AG08395 (cell line): ENCODE measurements at places on chromosomes 6 and 20.

GRCh38 chr20:37418591-37419109 is 72.7 kb downstream of the SRC start:
- DNase-seq, result no peak

DNA sequence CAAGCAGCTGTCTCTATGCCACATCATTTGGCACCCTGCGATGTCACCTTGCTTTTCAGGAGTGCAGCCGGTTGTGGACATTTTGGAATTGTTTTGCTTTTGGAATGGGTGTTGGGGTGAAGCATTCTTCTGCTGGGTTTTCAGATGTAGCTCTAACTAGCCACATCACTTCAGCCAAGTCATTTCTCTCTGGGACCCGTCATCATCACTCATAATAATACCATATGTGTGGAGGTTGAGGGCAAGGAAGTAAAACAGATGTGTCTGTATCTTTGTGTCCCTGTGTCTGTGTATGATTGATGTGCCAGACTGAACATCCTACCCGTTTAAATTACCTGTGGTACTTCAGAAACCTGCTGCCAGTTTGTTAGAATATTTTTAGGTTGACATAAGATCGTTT is 49.5 kb upstream of the TULP4 start:
- DNase-seq, result no peak

- peak; percentile 35 for DNase-seq
These were observed 19.5 kb upstream of the IER3 start for GRCh38 chr6:30763618-30764489.

- no peak for DNase-seq
These were observed 263.7 kb downstream of the ADGB start for GRCh38 chr6:146862508-146862919.

DNA sequence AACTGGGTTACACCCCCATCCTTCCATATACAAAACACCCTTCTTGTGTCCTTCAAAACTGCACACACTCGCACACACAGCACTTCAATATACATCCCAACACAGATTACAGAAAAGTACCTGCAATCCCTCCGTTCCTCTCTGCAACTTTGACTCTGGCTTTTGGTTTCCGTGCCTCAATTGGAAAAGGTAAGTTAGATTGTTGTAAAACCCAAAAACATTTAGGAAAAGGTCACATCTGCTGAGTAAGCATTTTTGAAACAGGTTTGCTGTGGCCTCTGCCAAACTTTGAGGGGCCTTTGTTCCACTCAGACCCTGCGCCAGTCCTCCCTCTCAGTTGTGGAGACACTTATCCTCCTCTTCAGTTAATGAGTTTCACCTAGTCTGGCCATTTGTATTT is 4.2 kb downstream of the NKX2-4 start:
- DNase-seq, result no peak

DNA sequence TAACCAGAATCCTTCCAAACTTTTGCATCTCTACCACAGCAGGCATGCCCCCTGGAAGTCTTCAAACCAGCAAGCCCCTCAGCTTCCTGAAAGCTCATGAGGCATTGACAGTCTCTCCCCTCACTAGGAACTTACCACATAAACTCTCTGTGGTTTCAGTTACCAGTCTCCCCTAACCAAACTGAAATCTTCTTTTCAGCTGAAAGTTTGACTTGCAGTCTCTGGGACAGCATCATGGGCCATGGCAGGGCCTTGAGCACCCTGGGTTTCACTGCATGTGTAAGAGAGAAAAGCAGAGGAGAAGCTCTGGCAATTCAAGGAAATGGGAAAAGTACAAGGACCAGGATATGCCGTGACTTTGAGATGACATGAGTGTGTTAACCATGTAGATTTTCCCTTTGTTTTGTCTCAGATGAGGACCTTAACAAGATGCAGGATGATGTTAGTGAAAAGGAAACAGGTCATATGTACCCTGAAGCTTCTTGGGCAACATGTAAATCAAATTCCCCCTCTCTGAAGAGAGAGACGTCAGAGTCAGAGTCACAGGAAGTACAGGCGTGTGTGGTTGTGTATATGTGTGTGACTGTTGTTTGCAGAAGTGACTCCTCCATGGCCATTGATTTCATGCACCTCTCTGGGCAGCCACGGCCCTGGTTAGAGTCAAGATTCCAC is 106.3 kb downstream of the TNFRSF21 start:
- DNase-seq, result no peak

- DNase-seq, result no peak
These were observed 353.1 kb downstream of the MAFB start for GRCh38 chr20:40335901-40336351.

DNA sequence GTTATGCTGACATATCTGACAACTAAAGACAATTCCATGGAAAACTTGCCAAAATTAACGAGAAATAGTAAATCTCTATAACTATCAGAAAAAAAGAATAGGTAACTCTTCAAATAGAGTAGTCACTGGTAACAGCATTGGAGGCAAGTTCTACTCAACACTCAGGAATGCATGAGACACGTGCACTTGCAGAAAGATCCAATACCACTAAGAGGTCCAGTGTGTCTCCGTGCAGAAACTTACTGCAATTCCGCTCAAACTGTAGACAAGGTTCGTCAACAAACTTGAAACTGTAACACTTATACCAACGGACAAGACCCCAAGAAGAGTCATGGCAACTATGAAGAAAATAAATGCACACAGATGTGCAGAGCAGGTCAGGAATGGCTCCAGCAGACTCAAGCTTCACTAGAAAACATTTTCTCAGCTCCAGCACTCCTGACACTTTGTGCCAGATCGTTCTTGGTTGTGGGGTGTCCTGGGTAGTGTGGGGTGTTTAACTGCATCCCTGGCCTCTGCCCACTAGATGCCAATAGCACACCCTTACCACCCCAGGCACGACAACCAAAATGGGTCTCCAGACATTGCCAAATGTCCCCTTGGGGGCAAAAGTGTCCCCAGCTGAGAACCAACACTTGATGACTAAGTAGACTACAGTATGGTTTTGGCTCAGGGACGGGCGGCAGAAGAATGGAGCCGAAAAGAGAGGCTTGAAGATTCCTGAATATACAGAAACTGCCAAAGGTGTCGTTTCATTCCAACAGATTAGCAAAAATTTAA is 134.8 kb downstream of the DTNBP1 start:
- peak; percentile 21 for DNase-seq

DNA sequence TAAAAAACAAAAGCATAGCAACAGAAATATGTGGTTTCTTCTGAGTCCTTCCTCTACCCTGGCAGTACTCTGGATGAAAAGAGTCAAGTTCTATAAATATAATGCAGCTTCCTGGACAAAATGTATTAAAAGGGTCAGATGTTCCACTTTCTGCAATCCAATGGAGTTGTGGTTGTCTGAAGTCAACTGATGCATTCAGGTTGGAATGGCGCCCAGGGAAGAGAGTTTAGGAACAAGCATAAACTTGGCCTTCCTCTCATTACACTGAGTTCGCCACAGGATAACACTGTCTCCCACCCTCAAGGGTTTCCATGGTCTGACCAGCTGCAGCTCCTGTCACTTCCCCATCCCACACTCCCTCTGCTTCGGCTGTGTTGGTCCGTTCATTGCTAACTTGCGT is 66.4 kb downstream of the PLEKHG1 start:
- no peak for DNase-seq

DNA sequence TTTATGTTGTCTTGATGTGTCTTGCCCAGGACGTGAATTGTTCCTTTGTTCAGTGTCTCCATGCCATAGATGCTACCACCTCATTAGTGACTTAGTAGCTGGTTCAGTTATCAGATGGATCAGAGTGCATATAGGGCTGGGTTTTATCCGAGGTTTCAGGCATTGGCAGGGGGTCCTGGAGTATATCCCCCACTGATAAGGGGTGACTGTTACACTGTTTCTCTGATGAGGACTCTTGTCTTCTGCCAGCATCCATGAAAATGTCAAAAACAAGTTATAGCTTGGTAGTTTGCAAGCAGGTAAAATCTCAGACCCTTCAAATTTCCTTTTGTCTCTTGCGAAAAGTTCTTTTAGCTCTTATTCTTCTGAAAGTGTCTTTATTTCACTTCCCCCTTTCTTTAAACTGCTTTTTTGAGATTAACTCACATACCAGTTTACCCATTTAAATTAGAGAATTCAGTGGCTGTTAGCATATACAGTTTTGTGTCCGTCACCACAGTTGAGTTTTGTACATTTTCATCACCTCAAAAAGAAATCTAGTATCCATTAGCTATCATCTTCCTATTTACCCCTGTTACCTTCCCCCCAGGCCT is 109.2 kb downstream of the CDYL start:
- no peak for DNase-seq

DNA sequence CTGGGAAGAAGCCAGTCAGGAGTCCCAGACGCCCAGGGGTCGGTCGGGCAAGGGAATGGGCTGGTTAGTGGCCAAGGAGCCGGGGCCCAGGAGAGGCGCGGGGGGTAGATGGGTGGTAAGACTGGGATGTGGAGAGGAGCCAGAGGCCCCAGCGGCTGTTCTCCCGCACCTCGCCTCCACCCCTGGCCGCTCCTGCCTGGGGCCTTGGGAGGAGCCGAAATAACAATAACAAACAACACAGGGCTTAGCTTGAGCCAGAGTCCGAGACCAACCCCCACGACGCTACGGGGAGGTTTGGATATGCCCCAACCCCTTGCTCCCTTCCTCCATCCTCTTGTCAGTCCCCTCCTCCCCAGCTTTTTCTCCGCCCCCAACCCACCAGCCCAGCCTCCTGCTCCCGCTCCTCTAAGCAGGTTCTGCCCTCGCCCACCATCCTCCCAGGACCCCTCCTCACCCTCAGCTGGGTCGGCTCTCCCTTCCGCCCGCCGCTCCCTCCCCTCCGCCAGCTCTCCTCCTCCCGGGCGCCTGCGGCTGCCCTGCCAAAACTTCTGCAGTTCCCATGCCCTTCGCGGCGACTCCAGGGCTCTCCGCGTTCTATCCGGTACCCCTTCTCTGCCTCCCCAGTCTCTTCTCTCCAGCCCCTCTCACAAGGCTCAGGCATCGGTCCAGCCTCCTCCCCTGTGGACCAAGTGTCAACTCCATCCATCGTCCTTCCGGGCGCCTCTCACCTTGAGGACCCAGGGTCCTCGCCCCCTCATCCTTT is 1.1 kb downstream of the RNF39 start:
- DNase-seq, result no peak

GRCh38 chr6:31643818-31644454 is 8.5 kb downstream of the BAG6 start:
- DNase-seq, result no peak

- DNase-seq, result no peak
These were observed 8.3 kb downstream of the SEMG2 start for GRCh38 chr20:45229264-45230056.

GRCh38 chr20:4817230-4817671 is 95.5 kb downstream of the PRND start:
- DNase-seq, result peak; percentile 39

GRCh38 chr6:105740946-105741645 is 338.2 kb upstream of the PREP start:
- peak; percentile 55 for DNase-seq

GRCh38 chr6:46012834-46013233 is 2.8 kb downstream of the CLIC5 start:
- DNase-seq, result no peak

- no peak for DNase-seq
These were observed 7.0 kb downstream of the KAT14 start for GRCh38 chr20:18144541-18145099.

DNA sequence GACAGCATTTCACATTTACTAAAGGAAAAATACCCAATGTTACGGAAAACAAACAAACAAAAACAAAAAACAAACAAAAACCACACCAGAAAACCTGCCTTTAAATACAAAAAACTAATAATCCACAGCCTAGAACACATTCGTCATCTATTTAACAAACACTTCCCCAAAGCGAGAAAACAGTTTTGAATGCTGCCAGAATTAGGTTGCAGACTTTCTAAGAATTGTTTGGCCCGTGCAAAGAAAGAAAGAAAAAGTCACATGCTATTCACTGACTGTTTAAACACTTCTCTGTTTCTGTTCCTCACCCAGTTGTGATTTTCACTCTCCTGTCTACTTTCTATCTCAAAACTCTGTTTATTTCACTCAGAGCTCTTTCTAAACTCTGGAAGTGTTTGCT is 52.5 kb downstream of the BCAS1 start:
- DNase-seq, result no peak

GRCh38 chr6:139597771-139598755 is 223.6 kb upstream of the CITED2 start:
- DNase-seq, result peak; percentile 91

- no peak for DNase-seq
These were observed 140.4 kb downstream of the DTNBP1 start for GRCh38 chr6:15522427-15522826.

- DNase-seq, result peak; percentile 46
These were observed 62.4 kb upstream of the TMEM200A start for GRCh38 chr6:130303431-130303830.

DNA sequence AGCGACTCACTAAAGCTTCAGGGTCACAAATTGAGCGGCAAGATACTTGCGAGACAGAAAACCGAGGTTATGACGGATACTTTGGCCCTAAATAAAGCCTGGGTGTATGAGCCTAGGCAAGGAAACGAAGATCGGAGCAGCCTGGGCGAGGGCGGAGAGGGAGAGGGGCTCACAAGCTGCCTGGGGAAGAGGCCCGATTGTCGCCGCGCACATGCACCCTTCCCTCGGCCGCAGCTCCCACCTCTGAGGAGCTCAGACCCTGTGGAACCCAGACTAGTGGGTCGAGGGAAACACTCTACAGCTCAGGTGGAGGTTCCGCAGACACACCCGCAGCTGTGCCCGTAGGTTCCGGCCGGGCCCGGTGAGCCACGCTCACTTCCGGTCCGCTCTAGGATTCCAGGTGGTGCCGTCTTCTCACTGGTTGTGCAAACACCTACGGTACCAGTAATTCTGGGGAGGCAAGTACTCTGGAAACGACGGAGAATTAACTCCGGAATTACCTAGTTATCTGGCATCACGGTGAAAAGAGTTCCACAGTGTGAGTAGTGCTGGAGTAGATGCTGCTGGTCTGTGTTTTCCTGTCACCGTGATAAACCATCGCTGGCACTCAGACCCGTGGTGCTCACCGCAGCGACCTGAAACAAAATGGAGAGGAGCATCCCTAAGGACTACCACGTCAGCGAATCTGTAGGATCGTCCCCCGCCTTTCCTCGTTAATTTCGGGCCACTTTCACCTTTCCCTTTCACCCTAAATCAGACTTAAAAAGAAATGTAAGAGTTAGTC is 61.5 kb downstream of the GPX5 start:
- peak; percentile 14 for DNase-seq

GRCh38 chr6:119170447-119171087 is 92.1 kb upstream of the FAM184A start:
- DNase-seq, result no peak

DNA sequence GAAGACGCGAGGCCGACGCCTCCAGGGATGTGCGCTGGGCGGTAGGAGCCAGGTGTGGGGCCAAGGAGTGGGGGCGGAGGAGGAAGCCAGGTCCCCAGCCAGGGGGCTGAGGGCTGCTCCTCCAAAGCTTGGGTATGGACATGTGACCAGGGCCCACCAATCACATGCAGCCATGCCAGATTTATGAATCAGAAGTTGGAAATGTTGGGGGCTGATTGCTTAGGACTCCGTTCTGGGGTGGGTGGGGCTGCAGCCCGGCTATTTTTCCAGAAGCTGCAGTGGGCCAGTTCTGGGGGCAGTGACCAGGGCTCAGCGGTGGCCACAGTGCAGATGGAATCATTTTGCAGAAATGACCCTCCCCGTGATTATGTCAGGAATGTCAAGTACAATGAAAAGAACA is 96.0 kb downstream of the CEBPB start:
- DNase-seq, result peak; percentile 97

GRCh38 chr6:43736844-43737243 is 33.2 kb upstream of the VEGFA start:
- no peak for DNase-seq
